ENCODE measurements at places on chromosomes 12 and 14.

DNA sequence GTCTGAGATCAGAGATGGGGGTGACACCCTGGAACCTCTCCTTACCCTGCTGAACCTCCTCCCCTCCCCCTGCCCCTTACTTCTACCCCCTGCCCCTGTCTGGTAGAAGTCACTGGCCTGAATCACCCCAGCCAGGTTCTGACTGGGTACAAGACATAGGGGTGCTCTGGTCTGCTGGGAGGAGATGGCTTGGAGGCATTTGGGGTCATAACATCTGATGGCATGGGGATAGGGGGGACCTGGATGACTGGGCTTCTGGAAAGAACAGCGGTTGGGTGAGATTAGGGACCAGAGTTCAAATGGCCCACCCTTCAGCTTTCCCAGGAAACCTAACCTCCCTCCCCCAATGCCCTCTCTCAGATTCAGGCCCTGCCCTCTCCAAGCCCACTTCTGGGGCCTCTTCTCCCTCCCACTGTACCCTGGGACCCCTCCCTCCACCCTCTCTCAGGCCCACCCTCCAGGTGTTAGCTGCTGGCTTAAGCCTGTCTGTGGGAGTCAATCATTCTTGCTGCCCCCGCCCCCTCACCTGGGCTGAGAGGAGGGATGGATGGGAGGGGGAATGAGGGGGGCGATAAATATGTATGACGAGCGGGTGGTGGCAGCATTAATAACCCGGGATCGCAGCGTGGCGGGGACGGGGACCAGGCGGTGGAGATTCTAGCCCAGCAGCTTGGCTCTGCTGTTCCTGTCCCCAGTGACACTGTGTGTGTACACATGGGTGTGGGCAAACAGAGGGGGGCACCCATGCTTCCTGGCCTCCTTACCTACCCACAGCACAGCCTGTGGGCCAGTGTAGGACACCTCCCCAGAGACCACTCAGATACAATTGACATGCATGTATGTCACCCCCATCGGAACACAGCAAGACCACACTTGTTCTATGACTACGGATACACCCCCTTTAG, 5.9 kb downstream of the NXPH4 start:
- no peak for DNase-seq

- no peak for DNase-seq
These were observed 479.1 kb upstream of the USP15 start for GRCh38 chr12:61781021-61781581.

- no peak for DNase-seq
These were observed 112.7 kb downstream of the PLXNC1 start for GRCh38 chr12:94261119-94261518.

DNA sequence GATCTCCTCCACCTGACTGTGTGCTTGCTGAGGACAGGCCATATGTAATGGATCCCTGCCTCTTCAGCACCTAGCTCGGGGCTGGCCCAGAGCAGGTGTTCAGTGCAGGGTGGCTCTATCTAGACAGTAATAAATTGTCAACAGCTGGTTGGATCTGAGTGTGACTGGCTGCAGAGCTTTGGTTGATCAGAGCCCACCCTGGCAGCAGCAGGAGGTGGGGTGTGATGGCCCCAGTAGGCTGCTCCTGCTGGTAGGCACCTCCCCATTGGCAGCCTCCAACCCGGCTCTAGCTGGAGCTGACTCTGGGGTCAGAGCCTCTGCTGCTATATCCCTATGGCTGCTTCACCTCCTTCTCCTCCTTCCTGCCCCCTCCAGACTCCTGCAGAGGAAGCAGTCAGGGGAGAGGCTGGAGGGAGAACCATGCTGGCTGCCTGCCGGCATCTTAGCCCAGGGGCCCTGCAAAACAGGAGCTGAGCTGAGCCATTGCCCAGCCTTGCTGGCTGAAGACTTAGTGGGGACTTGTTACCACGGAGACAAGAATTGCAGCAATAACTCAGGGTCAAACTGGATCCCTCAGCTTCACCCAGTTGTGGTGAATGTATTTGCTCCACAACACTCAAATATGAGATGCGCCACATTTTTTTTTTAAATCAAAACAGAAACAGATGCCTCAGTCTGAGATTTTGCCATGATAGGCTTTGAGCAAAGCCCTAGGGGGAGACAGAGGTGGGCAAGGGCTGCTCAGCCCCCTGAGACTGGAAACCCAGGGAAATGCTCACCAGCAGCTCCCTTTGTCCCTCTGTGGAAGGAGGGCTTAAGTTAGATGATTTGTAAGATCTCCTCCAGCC, 22.2 kb downstream of the TMEM63C start:
- no peak for DNase-seq
